ENCODE measurements at places on chromosomes 2 and 18.
A peak's percentile ranks its signal among the peaks of the same experiment; 100 is the strongest.

- no peak for DNase-seq
Measured at GRCh38 chr2:97355176-97355575, 234.5 kb downstream of the ANKRD36B start.

DNA sequence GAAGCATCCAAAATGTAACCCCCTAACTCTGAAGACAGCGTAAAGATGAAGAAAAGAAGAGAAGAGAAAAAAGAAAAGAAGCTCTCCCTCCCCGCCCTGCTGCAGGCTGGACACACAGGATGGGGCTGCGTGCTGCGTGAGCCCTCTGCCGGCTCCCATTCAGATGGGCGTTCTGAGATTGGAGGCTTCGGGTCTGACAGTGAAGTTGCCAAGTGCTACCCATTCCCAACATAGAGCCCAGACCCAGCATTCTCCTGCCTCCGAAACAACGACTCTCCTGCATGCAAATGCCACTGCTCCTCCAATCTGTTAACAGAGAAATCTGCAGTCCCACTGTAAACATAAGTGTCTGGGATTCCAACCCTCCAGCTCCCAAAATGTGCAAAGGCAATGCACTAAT lies 234.9 kb downstream of the BCL11A start:
- no peak for DNase-seq

GRCh38 chr2:201403880-201404279 lies 46.7 kb upstream of the FLACC1 start:
- DNase-seq = peak; percentile 16

GRCh38 chr2:158143703-158144360 lies 42.2 kb downstream of the UPP2 start:
- no peak for DNase-seq

DNA sequence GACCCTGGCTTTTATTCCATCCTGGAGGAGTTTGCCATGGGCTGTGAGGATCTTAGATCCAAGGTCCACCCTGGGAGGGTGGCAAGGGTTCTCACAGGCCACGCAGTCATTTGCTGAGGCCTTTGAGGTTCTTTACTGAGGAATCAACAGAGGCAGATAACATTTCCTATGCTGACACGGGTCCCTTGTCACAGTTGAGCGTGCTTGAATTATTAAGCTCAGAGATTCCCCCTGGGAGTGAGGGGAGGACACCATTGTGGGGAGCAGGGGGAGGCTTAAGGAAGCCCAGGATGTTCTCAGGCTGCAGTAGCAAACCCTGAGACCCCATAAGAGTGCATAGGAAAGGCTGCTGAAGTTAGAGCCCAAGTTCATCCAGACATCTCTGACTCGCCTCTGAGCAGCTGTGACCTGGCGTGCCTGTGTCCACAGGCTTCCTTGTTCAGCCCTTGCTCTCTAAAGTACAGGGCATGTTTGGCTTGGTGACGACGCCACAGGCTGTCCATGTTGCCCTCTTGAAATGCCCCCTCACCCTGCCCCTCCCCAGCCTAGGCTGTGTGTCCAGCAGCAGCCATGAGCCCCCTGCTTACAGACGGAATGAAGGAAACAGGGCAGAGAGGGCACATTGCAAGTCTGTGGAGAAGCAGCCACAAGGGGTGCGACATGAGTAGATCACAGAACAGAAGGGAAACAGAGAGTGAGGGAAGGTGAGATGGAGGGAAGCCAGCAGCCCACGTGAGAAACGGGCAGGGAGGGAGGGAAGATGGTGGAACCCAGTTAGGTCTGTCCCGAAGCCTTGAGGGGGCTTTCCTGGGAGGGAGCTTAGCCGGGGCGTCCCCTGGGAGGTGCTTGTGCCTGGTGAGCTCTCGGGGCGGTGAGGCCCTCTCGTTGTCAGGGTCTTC lies 34.0 kb downstream of the NAPG start:
- DNase-seq = peak; percentile 11

- no peak for DNase-seq
Measured at GRCh38 chr2:149427387-149427786, 97.0 kb downstream of the LYPD6 start.

All from lung microvascular endothelial cell (primary cell).